ENCODE measurements at places on chromosomes 16 and 17.

- DNase-seq = no peak
These were observed 2.5 kb downstream of the P2RX1 start for GRCh38 chr17:3913531-3914311.

DNA sequence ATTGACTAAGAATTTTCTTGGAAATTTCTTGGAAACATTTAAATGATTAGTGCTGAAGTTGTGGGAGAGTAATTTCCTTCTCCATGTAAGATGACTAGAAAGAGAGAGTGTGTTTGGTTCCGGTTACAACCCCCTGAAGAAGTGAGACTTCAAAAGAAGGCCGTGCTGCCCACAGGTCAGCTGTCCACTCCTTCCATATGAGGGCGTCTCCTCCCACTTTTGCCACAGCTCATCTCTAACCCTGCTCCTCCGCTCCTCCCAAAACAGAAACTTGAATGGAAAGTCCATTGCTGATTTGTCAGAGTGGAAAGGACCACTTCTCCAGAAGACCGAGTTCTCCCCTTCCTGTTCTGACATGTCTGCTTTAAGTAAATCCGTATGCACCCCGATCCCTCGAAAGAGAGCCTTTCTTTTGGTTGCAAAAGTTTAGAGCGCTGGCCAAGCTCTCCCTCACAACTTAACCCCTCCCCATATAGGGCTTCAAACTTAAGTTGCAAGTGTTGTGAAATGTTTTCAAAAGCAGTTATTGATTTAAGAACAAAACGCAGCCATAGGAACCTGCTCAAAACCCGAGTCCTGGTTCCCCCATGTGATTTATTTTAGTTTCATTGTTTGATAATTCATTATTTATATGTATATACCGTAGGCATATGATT lies 129.5 kb downstream of the SOCS1 start:
- DNase-seq = no peak

DNA sequence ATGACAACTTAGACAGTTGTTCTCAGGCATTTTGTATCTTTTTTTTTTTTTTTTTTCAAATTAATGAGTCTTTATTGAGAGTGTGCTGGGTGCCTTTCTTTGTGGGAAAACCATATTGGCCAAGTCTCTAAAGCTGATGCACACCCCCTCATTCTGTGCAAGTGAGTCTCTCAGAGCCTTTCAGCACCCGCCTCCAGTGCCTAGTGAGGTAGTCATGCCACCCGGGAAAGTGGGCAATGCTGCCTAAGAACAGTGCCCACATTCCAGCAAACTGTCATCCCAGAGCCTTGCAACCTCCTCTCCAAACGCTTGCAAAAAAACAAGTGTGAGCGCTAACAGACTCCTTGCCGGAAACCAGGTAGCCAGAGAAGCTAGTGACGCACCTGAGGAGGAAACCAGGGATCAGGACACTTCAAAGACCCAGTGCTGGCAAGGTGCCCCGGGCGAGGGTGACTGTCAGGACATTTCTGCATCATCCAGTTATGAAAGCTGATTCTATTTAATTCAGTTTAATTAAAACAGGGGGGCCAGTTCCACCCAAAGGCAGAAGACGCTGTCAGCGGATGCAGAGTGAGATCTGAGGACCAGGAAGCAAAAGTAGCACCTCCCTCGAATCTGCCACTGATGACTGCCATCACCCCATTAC lies 34.9 kb downstream of the SMARCE1 start:
- no peak for DNase-seq

DNA sequence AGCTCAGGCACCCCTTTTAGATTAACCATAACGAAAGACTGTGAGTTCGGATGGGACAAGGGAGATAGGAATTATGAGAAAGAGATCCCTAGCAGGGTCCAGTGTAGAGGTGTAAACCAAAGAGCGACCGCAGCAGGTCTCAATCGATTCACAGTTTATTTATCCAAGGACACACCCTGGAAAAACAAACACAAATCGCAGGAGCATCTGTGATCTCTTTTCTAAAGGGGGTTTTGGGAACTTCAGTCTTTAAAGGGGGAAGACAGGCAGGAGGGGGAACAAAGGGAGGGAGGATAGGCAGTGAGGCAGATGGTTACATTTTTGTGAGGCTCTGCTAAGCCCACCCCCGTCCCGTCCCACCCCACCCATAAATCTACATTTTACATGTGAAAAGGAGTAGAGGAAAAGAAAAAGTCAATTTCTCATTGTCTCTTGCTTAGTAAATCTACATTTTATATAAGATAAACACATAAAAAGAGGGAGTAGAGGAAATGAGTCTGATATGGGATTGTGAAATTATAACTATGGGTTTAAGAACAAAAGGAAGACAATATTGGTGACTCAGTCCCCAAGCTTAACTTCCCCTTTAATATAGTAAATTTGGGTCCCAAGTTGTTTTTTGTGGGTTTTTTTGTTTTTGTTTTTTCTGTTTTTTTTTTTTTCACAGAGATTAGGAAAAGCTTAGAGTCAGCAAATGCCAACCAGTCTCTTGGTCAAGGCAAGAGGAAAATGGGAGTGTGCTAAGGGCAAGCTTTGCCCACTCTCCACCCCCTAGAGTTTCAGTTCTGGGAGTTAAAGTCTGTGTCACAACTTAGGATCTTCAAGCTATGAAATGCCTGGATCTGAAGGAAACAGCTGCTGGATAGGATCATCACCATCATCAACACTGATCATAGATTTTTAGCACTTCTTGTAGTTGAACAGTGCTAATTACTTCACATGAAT lies 160.9 kb upstream of the CDH5 start:
- DNase-seq = no peak

- peak; percentile 10 for DNase-seq
These were observed 475.9 kb upstream of the CCL2 start for GRCh38 chr17:33779234-33779591.

- DNase-seq = no peak
These were observed 52.2 kb downstream of the DNAH17 start for GRCh38 chr17:78524870-78525510.

DNA sequence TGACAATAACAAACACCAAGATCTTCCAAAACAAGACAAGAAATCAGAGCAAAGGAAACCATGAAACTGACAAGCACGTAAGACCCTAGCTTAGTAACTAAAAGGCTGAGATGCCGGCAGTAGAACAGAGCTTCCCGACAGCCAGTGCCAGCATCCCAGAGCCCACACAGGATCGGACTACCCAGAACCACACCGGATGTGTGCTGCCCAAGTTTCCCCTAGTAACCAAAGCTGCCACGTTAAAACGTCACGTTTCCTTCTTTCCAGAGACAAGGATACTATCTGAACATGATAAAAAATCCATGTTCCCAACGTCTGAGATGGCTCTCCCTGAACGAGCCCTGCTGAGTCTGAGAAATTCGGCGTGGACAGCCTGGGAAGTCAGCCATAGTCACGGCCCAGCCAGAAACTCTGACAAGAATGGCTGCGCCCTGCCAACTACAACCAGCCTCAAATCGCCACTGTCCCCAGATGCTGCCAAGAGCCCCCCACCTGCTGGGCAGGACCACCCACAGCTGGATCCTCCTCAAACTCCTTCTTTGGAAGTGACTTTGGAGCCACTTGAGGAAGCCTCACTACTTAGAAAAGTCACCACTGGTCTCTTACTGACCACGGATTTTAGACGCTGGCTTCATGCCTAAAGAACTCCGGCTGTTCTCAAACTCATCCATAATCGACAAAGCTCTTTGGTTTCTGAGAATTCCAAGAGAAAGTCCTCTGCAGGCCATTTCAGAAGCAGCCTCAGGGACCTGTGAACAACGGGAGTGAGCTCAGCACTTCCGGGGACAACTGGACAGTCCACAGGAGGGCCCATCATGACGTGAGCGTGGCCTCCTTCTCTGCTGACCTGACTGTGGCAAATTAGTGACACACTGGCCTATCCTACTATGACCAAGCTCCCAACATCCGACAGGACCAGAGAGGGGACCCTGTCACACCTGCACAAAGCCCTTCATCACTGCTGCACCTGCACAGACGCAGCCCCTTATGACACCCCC lies 16.7 kb downstream of the CCDC57 start:
- DNase-seq = no peak

DNA sequence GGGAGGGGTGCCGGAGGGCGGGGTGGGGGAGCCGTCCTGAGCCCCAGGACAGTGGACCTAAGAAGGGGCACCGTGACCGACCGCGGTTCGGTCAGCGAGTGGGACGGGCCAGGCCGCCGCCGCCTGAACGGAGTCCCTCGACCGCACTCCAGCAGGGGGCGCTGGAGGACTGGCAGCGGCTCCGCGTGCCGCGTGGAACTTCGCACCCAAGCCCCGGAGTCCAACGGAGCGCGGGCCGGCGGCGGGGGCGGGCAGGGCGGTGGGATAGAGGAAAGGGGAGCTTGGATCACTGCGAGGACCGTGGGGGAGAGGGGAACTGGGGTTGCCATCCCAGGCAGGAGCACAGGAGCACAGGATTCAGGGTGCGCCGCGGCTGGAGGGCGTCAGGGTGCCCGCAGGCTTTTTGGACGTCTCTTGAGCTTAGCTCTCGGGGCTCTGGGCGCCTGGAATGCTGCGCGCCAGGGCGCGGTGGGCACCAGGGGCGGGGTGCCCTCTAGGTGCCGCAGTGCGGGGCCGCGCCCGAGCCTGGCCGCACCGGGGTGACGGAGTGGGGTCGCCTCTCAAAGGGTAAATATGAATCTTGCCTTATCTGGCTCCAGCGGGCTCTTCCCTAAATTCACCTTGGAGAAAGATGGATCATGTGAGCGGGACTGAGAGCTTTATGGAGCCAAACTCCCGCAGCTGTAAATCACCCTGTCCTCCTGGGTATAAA lies 379 bp upstream of the OTOP2 start:
- DNase-seq = no peak

DNA sequence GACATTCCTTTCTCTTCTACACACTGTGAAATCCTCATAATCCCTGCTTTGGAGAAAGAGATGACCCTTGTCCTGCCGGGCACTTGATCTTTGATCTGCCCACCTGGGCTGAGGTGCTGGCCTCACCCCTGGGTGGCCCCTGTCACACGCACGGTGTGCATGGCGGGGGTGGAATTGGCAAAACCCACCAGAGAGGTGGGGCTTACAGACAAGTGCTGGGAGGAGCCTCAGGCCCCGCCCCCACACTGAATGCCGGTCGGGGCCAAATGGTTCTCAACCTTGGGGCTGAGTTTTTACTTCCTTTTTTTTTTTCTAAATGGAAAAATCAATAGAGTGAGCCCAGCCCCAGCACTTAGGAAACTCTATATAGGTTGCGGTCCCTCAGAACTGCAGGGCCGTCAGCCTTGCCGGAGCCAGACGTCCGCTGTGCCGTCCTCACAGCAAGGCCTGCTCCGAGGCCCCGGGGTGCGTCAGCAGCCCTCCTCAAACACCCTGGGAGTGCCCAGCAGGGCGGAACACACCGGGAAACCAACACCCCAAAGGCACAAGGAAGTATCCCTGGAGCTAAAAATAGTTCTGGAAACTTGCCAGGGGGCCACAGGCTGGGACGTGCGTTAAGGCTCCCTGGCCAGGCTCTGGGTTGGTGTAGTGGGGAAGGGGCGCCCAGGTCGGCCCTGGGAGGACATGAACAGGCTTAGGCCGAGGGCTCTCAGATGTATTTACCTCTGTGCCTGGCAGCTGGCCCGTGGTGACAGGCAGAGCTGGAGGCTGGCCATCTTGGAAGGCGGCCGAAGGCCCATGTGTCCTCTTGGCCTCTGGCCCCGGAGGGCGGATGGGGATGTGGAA lies 11.0 kb downstream of the GPRC5C start:
- DNase-seq = no peak

- no peak for DNase-seq
These were observed 11.5 kb upstream of the LGALS3BP start for GRCh38 chr17:78991017-78991738.

DNA sequence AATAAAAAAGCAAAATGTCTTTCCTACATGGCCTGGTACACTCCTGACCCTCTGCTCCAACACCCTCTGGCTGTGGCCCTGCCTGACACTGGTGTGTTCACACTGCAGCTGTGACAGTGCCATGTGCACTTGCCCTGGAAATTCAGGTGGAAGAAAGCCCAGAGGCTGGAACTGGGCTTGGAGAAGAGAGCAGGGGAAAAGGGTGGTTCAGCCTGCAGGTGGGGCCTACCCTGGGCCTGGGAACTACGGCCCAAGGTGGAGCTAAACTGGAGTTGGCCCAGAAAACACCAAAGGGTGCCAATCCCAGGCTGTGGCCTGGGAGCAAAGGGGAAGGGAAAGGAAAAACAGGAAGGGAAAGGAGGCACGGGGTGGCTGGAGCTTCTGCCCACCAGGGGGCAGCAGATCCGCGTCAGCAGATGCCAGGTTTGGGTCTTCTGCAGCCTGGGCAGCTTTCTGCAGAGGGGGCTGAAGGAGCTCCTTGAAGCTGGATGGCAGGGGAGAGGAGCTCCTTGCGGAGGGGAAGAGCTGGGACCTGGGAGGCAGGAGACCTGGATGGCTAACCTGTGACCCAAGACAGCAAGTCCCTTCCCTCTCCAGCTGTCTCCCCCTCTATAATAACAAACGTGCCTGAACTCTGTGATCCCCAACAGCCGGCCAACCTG lies 15.4 kb upstream of the CTCF start:
- no peak for DNase-seq

GRCh38 chr17:78300962-78301820 lies 58.7 kb downstream of the SOCS3 start:
- DNase-seq = no peak

GRCh38 chr16:4437366-4437765 lies 11.7 kb downstream of the DNAJA3 start:
- DNase-seq = no peak

GRCh38 chr17:82217120-82217529 lies 4.5 kb upstream of the CCDC57 start:
- DNase-seq = no peak

DNA sequence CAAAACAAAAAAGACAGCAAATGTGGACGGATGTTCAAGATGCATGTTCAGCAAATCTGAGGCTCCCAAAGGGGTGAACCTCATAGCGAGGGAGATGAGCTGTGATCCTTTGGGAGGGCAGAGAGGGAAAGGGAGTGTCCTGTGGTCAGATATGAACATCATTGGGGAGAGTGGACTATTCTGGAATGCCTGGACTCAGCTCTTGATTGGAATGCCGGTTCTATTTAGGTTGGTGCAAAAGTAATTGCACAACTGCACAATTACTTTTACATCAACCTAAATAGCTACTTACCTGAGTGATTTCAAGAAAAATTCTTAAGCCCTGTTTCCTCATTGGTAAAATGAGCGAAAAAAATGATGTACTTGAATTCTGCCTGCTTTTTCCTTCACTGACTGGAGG lies 89.6 kb downstream of the CACNG3 start:
- no peak for DNase-seq

GRCh38 chr17:61503961-61504360 lies 51.7 kb downstream of the TBX4 start:
- no peak for DNase-seq

GRCh38 chr17:18850679-18851078 lies 7.3 kb upstream of the PRPSAP2 start:
- DNase-seq = no peak

- DNase-seq = no peak
These were observed 10.8 kb upstream of the SLFN12L start for GRCh38 chr17:35548208-35548810.

- no peak for DNase-seq
These were observed 38.9 kb downstream of the TMEM100 start for GRCh38 chr17:55683550-55684315.

GRCh38 chr17:74028354-74029116 lies 174.9 kb upstream of the RPL38 start:
- DNase-seq = no peak

Measured in SK-N-MC (cell line).